ENCODE measurements at places on chromosomes 11 and 22. TPM values are rescaled to one million over a fixed set of nuclear protein-coding genes. Genes with fewer than 3 reads are reported as not detected.

- no peak overlapping the region for H3K27ac ChIP-seq
- DNase-seq, result no peak
- H3K27me3 ChIP-seq, result no peaks in the 10 kb centered on the region
- H3K36me3 ChIP-seq, result no peaks in the 10 kb centered on the region
- no peaks in the 10 kb centered on the region for H3K4me1 ChIP-seq
- no peak overlapping the region for H3K4me3 ChIP-seq
These were observed 143.2 kb downstream of the BBOX1 start for GRCh38 chr11:27183672-27184457.

GRCh38 chr11:82003671-82004515 is 729.8 kb downstream of the FAM181B start:
- H3K4me3 ChIP-seq, result no peak overlapping the region
- no peaks in the 10 kb centered on the region for H3K4me1 ChIP-seq
- DNase-seq, result no peak
- no peak overlapping the region for H3K27ac ChIP-seq

MFRP gene
- total RNA-seq, result not detected

MS4A15 gene
- total RNA-seq, result not detected

DNA sequence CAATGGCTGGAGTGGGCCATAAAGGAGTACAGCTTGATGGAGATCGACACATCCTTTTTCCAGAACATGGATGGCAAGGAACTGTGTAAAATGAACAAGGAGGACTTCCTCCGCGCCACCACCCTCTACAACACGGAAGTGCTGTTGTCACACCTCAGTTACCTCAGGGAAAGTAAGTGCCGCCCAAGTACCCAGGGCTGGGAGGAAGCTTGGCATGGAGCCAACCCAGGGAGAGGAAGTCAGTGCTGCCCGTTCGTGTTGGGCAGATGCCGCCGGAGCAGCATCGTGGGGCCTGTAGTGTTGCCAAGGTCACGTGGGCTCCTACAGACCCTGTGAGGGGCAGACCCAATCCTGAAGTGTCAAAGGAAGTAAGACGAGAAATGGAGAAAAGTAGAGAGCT is 78.9 kb downstream of the FLI1 start:
- no peaks in the 10 kb centered on the region for H3K27me3 ChIP-seq
- no peak for DNase-seq
- peaks cover 27% of the 10 kb centered on the region for H3K36me3 ChIP-seq
- H3K4me3 ChIP-seq, result no peak overlapping the region

DNA sequence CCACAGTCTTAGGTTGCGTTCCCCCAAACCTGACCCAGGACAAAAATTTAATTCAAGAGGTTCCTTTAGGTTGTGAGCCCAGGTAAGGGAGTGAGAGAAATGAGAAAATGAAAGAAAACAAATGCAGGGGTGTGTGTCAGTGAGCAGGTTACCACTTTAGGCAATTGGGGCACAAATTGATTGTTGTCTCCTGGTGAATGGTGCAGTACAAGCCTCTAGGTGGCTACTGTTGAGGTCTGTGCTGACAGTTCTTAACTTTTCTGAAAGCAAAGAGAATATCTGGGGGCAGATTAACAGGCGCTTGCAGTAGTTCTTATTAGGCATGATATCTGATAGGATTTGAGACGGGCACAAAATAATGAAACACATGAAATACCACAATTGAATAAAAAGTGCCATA is 894.6 kb downstream of the FAM181B start:
- H3K27ac ChIP-seq, result no peak overlapping the region
- H3K4me1 ChIP-seq, result no peaks in the 10 kb centered on the region
- H3K36me3 ChIP-seq, result no peaks in the 10 kb centered on the region
- no peak for DNase-seq

DNA sequence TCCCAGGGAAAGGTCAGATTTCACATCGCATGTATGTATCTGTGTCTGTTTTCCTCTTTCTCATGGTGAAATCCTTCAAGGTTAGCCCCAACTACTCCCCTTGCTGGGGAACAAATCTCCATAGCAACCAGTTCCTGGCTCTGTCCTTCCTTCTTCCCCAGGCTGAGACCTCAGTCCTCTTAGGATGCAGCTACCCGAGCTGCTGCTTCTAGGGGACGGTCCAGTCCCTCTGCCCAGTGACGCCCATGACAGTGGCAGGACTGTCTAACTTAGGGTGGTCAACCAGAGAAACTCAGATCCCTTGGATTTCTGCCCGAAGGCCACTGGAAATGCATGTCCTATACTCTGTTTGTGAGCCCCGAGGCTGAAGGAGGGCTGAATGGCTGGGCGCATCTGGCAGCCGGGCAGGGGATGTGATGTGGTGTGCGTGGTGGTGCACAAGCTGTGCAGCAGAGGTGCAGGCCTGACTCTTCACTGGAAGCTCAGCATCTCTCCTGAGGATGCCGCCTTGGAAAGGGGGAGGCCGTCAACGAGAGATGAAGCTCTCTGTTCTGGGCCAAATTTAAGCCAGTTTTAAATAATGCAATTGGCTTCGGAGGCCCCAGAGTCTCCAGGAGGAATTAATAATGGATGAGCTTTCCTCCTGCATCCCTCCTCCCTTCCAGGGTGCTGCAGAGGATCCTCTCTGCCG is 118.7 kb upstream of the B3GAT1 start:
- no peaks in the 10 kb centered on the region for H3K4me1 ChIP-seq
- no peak overlapping the region for H3K4me3 ChIP-seq
- H3K36me3 ChIP-seq, result no peaks in the 10 kb centered on the region
- DNase-seq, result peak; percentile 28
- H3K27ac ChIP-seq, result no peak overlapping the region

DNA sequence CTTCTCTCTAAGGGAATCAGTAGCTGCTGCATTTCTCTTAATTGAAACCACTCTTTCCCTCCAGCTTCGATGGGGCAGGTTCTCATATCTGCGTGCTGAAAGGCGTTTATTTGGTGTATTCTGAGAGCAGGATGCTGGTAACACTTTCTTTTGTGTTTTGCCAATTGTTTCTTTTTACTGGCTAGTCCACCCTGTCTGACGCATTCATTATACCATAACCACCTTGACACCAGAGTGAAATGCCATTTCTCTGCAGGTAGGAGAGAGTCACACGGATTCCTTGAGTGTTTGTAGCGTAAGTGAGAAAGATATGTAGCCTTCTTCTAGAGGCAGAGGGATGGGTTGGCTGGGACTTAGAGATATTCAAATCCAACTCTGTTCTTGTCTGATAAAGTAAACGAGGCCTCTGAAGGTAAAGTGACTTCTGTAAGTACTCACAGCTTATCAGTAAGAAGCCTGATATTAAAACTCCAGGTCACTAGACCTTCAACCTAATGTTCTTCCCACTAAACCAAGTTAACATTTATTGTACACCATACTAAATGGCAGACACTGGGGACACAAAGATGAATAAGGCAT is 21.4 kb downstream of the CD44 start:
- DNase-seq, result no peak
- no peaks in the 10 kb centered on the region for H3K27me3 ChIP-seq
- H3K27ac ChIP-seq, result no peak overlapping the region

- H3K36me3 ChIP-seq, result no peaks in the 10 kb centered on the region
- no peaks in the 10 kb centered on the region for H3K4me1 ChIP-seq
- no peak overlapping the region for H3K4me3 ChIP-seq
- H3K27ac ChIP-seq, result peak overlapping the region; percentile 60
- H3K27me3 ChIP-seq, result no peaks in the 10 kb centered on the region
These were observed 5.4 kb upstream of the APOL2 start for GRCh38 chr22:36244522-36245391.

DNA sequence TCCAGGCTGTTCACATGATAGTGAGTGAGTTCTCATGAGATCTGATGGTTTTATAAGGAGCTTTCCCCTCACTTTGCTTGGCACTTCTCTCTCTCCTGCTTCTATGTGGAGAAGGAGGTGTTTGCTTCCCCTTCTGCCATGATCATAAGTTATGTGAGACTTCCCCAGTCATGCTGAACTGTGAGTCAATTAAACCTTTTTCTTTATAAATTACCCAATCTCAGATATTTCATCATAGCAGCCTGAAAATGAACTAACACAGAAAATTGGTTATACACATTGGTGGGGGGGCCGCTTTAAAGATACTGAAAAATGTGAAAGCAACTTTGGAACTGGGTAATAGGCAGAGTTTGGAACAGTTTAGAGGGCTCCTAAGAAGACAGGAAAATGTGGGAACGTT is 741.1 kb upstream of the LUZP2 start:
- H3K27ac ChIP-seq, result no peak overlapping the region
- no peaks in the 10 kb centered on the region for H3K4me1 ChIP-seq
- no peak overlapping the region for H3K4me3 ChIP-seq
- no peaks in the 10 kb centered on the region for H3K36me3 ChIP-seq
- no peaks in the 10 kb centered on the region for H3K27me3 ChIP-seq

Measured in right atrium auricular region (tissue), 2 donors.